HAP-1 (cell line): ENCODE measurements at places on chromosomes 7 and 10.

DNA sequence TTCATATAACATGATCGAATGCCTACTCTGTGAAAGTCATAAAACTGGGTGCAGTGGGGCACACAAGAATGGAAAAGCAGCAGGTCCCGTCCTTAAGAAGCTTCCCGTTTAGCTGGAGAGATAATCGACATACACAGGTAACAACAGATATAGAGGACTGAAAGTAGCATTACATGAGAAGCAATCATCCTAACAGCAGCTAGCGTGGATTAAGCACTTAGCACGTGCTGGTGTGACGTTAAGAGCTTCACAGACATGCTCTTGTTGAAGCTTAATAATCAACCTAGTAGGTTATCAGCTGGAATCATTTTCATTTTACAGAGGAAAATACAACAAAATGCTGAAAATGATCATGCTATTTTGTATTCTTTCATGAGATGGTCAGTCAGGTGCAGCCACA is 184.8 kb downstream of the GPAM start:
- DNase-seq = no peak

GRCh38 chr10:127198307-127198706 is 1.9 kb upstream of the INSYN2A start:
- DNase-seq = no peak

- DNase-seq = no peak
These were observed 46.7 kb downstream of the CALD1 start for GRCh38 chr7:134826105-134826504.

GRCh38 chr7:20214921-20215669 is 2.1 kb downstream of the MACC1 start:
- DNase-seq = no peak

- DNase-seq = no peak
These were observed 732.1 kb upstream of the C7orf33 start for GRCh38 chr7:147858421-147858820.

DNA sequence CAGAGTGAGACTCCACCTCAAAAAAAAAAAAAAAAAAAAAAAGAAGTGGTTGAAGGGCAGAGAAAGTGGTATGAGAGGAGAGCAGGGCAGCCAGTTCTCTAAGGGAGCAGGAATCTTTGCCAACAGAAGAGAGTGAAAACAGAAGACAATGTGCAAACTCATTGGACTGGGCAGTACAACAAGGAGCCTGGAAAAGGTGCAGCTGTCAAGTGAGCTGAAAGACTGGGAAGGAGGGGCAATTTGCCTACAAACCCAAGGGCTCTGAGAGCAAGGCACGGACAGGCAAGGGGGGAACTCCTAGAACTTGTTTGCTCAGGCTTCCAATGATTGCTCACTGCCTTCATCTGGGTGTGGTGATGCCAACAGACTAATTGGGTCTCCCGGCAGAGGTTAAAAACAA is 9.5 kb downstream of the ACTR1A start:
- no peak for DNase-seq

DNA sequence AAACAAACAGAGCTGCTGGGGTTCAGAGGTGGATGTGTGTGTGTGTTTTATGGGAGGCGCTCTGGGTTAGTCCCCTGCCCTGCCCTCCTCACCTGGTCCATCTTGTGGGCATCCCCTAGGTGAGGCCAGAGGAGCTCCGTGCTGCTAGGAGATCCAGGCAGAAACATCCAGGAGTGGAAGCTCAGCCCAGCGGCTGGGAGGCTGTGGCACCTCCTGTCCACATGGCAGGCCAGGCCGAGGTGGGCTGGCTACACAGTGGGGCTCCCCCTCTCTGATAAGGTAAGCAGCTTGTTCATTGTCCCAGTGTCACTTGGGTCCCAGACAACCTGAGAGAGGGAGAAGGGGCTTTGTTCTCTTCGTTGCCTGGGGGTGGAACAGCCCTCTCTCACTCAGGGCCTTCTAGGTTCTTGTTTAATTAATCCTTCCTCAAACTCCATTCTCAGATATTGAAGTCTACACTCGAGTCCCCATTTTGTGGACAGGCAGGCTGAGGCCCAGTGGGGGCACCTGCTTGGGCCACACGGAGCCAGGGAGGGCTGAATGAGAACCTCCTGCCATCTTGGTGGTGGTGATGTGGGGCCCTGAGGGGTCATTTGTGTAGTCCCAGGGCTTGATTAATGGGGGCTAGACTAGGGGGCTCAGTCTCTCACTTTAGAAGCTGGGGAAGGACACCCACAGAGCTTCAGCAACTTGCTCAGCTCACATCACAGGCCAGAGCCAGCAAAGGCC is 216.8 kb upstream of the GPR26 start:
- no peak for DNase-seq

- no peak for DNase-seq
These were observed 980 bp upstream of the SH2B2 start for GRCh38 chr7:102285540-102286236.

DNA sequence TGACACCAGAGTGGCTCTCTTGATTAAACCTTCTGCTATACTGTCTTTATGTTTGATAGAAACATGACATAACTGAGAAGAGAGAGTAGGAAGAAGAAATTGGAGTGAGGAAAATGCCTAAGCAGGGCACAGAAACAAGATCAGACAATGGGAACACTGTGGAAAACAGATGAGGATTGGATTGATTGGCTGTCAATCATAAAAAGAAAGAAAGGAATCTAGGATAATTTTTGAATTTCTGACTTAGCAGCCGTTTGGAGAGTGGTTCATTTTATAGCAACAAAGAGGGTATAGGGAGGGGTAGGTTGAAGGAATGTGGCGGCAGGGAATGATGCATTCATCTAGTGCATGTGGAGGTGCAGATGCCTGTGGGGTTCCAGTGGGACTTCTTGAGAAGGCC is 7.8 kb downstream of the TEX47 start:
- DNase-seq = no peak

- DNase-seq = no peak
These were observed 21.8 kb upstream of the EXOC6 start for GRCh38 chr10:92826504-92826903.

DNA sequence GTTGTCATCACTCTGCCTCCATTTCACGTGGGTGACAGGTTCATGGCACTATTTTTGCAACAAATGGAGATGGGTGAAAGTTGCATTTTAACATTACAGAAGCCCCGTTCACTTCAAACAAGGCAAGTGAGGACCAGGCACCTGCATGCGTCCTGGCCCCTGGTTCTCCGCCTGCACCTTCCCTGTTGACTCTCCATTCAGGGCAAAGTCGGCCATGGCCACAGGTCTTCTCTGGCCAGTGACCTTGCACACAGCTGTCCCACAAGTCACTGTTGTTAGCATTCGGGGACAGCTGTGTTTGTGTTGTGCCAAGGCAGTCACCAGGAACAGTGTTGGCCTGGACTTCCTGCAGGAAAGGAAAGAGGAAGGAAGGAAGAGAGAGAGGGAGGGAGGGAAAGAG is 554.9 kb downstream of the TCERG1L start:
- DNase-seq = no peak

GRCh38 chr10:97497572-97498075 is 598 bp downstream of the MMS19 start:
- peak; percentile 92 for DNase-seq

DNA sequence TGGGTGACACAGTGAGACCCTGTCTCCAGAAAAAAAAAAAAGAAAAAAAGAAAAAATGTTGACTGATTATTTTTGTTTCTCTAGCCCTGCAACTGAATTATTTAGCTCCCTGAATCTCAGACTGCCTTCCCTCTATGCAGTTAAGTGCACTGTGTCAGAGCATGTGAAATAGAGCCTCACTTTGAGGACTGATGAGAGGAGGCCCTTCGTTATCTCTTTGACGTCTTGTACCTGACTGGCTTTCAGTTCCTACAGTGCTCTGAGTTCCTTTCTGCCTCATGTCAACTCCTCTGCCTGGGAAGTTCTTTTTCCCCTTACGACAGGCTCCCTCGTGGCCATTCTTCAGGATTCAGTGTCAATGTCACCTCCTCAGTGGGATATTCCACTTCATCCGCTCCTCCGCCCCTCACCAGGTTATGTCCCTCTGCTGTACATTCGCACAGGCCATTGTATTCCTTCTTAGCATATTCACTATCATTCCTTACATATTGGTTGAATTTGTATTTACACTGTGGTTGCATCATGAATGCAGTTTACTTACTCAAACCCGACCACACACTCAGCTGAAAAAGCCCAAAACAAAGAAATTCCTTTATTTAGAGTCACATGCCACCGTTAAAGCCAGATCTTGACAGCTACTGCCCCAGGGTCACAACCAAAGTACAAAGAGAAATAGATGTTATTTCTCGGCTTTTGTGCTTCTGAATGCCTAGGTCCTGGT is 18.1 kb upstream of the CAMK2G start:
- peak; percentile 64 for DNase-seq

DNA sequence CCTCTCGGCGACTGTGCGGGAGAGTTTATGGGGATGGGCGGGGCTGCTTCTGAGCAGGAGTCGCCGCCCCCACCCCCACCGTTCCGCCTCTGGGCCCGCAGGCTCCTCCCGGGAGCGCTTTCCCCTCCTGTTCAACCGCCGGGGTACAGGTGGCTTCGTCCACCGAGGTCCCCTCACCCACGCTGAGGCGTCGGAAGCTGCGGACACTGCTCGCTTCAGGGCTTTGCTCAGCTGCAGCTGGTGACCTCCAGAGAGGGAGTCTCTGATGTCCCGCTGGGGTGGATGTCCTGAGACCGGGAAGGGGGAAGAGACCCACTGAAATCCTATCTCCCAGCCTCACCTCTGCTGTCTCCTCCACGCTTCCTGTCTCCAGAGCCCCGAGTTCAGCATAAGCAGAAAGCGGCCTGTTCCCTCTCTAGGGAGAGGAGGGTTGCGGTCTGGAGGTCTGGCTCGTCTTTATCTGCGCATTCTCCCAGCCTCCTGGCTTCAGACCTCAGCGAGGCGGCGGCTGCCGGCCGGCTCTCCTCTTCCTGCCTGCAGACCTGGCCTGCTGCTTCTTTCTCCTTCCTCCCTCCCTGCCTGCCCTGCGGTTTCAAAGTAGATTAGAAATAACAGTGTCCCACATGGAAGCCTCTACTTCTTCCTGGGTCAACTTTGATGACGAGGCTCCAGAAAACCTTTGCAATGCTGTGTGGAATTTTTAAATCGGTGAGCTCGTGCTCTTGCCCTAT is 1.8 kb downstream of the CYP2E1 start:
- DNase-seq = no peak

- no peak for DNase-seq
These were observed 96.2 kb downstream of the GLRX3 start for GRCh38 chr10:130232166-130233034.

- DNase-seq = peak; percentile 14
These were observed 230.9 kb downstream of the BICC1 start for GRCh38 chr10:58743466-58744115.

GRCh38 chr7:22016507-22016906 is 70.8 kb upstream of the CDCA7L start:
- no peak for DNase-seq

GRCh38 chr7:38907766-38908165 is 1.2 kb downstream of the VPS41 start:
- no peak for DNase-seq

DNA sequence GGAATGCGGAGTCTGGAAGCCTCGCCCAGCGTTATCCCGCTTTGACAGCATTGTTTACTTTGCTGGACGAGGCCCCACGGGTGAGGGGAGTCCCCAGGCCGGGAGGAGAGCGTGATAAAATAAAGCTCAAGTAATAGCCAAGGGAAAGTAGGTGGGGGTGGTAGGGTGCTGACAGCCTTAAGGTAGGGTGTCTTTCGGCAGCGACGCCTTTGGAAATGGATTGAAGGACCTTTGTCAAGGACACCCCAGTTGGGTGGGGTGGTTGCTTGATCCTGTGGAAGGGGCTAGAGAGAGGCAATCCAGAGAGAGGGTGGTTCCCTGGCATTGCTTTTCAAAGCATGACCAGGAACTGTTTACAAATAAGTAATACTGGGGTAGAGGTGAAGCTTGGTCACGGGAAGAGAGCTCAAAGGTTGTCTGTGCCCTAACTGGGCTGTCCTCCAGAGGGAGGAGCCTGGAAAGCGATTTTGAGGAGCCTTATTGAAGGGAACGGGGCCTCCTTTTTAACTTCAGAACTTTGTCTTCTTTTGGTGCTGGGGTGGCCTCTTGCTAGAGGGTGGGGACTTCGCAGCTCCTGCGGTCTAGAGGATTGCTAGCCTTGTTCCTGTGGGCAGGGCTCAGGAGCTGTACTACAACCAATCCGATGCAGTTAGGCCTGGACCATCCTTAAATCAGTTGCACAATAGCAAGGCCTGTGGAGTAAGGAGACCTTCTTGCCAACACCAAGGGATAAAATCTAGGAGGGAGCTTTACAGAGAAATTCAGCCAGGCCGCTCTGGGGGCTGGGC is 1.3 kb downstream of the EIF4EBP2 start:
- DNase-seq = peak; percentile 86

DNA sequence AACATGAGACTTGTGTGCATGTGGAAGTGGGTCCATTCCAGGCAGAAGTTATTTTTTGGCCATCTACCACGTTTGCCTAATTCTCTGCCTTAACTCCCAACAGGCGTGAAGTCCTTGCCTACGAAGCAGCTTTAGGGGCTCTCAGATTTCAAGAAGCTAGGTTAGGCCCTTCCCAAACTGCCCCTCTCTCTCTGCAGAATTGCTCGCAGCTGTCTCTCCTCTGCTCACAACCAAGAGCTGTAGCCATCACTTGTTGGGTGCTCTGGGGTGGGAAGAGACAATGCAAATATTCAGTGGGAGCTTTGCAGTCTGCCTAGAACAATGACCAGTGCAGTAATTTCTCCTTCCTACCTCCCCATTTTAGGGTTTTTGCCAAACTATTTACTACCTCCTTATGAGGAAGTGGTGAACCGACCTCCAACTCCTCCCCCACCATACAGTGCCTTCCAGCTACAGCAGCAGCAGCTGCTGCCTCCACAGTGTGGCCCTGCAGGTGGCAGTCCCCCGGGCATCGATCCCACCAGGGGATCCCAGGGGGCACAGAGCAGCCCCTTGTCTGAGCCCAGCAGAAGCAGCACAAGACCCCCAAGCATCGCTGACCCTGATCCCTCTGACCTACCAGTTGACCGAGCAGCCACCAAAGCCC is 24.9 kb downstream of the CYP17A1 start:
- DNase-seq = no peak

DNA sequence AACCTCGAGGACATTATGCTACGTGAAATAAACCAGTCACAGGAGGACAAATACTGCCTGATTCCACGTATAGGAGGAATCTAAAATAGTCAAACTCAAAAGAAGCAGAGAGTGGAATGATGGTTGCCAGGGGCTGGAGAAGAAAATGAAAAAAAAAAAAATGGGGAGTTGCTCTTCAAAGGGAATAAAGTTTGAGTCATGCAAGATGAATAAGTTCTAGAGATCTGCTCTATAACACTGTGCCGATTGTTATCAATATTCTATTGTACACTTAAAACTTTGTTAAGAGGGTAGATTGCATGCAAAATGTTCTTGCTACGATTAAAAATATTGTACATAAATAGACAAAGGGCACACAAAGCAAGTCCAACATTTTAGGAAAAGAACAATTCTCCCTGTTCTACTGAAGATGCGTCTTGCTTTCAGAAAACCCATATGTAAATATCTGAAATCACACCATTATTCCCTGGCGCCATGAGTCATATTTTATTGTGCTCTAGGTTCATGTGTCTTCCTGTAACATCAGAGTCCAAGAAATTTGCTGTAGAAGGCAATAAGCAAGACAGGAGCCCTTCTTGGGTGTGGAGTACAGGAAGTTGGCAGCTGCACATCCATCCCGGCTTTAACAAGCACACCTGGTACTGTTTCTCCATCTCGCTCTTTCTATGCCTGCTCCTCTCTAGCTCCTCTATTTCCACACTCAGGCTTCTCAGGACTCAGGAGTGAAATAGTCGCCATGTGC is 145.9 kb downstream of the GFRA1 start:
- DNase-seq = no peak
